NCI-H187 treated with DMSO at 0.1 percent for 48 hours (cell line): ENCODE measurements at places on chromosomes 13 and 19.

- DNase-seq: no peak
Observed at GRCh38 chr13:51688937-51689662, 104.8 kb downstream of the WDFY2 start.

- DNase-seq: no peak
Observed at GRCh38 chr13:113349050-113349449, 14.9 kb downstream of the GRTP1 start.

- DNase-seq: no peak
Observed at GRCh38 chr13:29934531-29935308, 84.3 kb upstream of the UBL3 start.

DNA sequence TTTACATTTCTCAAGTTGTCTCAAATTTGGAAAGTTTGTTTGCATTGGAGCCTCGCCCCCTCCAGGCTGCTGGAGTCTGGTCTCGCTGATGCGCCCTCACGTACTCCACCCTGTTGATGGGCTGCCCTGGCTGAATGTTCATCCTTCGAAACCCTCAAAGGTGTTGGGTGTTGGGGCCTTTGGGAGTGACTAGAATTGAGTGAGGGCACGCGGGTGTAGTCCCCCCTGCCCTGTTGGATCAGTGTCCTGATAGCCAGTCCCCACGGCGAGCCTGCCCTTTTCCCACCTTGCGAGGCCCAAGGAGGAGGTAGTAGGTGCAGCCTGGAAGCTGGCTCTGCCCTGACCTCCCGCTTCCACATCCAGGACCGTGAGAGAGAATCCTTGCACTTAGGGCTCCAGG, 14.8 kb downstream of the TFDP1 start:
- DNase-seq: no peak

DNA sequence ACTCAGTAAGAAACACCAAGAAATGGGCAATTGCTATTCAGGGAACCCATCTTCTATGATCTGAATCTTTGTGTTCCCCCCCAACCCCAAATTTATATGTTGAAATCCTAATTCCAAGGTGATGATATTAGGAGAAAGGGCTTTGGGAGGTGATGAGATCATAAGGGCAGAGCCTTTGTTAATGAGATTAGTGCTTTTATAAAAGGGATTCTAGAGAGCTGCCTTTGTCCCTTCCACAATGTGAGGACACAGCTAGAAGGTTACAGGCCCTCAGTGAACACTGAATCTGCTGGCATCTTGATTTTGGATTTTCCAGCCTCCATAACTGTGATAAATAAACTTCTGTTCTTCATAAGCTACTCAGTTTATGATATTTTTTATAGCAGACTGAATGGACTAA, 376.0 kb downstream of the DIAPH3 start:
- DNase-seq: no peak

DNA sequence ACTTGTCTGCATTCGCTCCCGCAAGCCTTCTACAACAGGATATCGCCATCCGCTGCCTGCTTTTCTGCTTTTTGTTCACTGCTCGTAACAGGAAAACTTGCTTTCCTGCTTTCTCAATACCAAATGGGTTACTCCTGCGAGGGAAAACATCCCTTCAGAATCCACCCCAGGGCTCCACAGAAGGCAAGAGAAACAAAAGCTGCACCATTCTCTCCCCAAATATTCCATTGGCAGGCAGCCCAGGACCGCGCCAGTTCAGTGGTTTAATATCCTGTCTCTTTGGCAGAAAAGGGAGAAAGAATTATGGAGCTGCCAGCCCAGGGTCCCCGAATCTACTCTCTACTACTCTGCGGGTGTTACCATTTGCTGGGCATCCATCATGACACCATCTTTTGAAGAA, 84.7 kb upstream of the DOCK9 start:
- DNase-seq: no peak

- no peak for DNase-seq
Observed at GRCh38 chr19:57803594-57804325, 11.0 kb downstream of the ZNF552 start.

DNA sequence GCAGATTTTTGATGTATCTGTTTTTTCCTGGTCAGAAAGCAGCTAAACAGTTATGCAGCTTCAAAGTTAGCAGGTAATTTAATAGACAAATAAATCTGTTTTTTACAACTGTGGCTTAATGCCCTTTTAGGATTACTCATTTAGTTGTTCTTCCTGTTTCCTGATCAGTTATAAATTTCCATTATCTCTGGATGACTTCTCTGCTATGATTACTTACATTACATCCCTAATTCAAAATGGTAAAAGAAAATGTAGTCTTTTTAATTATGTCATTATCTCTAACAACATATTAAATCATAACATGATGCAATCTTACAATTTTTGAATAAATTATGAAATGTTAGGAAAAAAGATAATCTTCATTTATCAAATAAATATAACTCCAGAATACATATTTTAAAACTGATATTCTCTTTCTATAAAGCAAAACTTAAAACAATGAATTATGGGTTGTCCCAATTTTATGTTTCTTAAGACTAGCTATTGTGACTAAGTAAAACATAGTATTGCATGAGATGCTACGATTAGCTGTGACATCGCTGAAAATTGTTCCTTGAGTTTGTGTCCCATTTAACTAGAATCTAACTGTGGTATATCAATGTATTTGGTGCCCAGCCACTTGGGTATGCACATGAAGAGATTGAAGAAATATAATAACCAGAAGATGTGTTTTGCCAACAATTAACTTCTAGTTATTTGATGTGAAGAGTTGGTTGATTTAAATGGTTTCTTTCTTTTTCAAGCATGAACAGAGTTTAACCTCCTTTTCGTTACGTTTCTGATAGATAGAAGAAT, 605.3 kb upstream of the SPRY2 start:
- no peak for DNase-seq

GRCh38 chr13:19959831-19960652, 1.5 kb downstream of the ZMYM2 start:
- DNase-seq: peak; percentile 32

GRCh38 chr19:16319481-16319880, 5.1 kb upstream of the KLF2 start:
- no peak for DNase-seq

GRCh38 chr19:13007292-13008045, 12.2 kb downstream of the NFIX start:
- DNase-seq: no peak

DNA sequence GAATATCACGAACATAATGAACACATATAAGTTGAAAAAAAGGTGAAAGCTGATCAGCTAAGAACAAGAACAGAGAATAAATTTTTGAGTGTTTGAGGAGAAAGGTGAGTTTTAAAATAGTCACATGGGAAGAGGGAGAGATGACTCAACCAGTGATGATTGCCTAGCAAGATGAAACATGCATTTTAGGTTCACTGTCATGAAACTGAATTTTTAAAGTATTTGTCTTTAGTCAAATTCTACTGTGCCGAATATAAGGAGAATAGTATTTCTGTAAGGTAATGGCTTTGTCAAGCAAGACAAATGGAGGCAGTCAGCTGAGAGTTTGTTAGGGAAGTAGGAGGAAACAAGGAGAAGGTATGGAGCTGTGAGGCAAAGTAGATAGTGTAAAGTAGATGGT, 2557.4 kb downstream of the PCDH9 start:
- no peak for DNase-seq

GRCh38 chr19:10603084-10603872, 16.2 kb upstream of the AP1M2 start:
- DNase-seq: no peak

DNA sequence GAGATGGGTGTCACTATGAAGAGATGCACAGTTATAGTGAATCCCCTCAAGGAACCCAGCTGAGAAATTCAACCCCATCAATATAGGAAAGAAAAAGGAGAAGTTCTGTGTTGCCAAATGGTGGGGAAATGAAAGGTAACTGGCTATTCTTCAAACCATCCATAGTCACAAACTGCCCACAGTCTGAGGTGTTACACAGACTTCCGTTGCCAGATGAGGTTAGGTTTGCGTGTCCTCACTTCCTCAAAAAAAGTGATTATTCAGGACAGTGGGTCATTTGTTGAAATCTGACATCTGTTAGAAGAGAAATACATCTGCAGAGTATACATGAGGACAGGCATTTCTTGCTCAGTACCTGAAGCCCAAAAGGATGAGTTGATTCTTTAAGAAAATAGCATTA, 9.0 kb downstream of the SIGLEC5 start:
- no peak for DNase-seq

DNA sequence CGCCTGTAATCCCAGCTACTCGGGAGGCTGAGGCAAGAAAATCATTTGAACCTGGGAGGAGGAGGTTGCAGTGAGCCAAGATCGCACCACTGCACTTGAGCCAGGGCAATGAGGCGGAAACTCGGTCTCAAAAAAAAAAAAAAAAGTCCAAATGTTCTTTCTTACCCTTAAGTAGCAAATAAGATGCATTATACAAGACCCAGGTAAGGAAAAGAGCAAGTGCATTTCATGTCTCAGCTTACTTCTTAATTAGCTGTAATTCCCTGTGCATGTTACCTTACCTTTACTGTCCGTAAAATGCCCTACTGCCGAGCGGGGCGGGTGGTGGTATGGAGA, 3.8 kb upstream of the ZNF681 start:
- no peak for DNase-seq

DNA sequence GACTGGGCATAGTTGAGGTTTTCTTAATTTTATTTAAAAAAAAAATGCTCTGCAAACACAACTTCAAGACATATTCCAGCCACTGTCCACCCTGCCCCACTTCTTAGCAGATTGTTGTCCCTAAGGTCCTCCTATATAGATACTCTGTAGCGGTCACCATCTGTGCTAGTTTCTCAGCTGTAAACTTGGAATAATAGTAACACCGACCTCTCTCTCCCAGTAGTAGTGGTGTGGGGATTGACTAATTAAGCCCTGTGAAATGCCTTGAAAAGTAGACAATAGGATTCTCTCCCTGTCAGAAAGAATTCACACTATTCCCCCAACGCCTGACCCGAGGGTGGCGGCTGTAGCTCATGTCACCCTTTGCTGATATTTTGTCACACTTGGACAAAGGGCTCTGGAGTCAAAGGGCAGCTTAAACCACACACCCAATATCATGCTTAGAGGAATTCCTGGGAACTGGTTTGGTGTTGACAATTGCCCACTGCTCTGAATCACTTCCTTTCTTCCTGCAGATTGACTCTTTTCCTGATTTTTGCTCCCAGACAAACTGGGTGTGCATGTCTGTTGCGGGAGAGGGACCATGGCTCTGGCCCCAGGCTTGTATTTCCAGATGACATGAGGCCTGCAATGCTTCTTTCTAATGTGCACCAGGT, 9.2 kb upstream of the SERP2 start:
- DNase-seq: no peak

DNA sequence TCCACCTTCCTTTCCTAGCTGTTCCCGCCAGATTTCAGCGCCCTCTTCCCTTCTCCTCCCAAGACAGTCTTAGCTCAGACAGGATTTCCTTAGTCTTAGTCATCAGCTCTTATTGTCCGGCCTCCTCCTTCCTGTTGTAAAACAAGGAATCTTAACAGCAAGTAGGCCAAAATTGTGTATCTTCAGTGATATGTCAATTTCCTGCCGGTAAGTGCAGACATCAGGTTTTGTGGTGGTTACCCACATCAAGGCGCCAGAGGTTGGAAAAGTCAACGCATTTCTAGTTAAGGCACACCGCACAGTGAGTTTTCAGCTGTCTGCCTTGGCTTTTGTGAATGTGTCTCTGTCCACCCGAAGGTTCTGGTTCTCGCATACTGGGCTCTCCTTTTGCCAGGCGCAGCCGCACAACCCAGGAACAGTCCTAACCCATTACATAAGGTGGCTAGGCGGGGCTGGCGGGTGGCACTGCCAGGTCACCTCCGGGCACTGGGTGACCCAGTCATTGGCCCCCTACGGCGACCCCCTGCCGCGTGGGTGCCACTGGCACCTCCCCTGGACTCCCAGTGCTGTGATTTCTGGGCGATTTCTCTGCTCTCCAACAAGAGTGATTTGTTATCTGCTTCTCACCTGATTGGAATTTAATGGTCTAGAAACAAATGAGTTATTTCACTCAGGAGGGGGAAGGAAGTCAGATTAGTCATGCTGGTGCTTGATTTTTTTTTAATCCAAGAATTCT, 12.9 kb downstream of the COL4A2 start:
- no peak for DNase-seq

DNA sequence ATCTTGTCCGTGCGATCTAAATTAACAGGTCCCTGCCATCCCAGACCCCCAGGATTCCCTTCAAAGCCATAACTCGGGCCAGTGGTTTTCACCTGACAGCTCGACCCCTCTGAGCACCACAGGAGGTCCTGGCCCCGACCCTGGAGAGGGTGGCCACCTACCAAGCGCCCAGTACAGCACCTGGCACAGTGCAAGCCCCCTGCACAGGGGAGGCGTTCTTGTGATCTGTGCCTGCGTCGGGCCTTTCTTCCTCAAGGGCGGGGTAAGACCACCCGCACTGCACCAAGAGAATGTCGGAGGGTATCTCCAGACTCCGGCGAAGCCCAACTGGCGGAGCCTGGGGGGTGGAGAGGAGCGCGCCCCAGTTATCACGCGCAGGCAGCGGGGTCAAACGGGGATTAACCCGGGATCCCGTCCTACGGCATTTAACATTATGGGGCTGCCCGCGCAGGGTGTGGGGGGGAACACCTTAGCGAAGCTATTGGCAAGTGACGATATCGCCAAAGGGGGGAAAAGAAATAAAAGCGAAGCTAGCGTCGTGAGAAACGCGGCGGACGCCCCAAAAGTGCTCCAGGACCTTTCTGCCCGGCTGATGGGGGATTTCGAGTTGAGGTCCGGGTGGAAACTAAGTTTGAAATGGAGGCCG, 1.3 kb upstream of the HNRNPL start:
- no peak for DNase-seq

DNA sequence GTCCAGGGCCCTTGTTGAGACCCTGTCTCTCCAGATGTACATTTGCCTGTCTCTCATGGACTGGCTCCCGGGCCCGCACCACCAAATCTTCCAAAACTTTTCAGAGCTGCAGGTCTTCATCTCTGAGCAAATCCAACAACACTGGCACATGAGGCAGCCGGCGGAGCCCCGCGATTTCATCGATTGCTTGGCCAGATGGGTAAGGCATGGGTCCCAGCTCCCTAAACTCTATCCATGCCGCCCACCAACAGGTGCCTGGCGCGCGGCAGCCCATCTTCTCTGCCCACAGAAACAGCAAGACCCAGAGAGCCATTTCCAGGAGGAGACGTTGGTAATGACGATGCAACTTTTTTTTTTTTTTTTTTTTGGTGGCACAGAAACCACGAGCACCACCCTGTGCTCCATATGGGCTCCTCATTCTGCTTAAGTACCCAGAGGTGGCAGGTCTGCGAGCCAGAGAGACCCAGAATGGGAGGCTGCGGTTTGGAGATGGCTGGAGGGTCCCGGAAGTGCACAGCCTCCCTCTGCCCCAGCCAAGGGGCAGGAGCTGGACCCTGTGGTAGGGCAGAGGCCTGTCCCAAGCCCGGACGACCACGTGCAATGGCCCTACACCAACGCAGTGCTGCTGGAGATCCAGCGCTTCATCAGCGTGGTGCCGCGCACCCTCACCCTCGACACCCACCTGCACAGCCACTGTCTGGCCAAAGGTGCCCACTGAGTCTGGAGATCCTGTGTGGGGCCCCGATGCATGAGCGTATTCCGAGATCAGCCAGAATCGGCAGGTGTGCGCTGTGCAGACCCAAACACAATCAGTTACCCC, 22.6 kb downstream of the CYP2F1 start:
- no peak for DNase-seq

- peak; percentile 50 for DNase-seq
Observed at GRCh38 chr19:49890349-49891311, 6.1 kb downstream of the IL4I1 start.
